ENCODE measurements at places on chromosomes 2 and 18.
A peak's percentile ranks its signal among the peaks of the same experiment; 100 is the strongest.

- no peak for DNase-seq
Measured at GRCh38 chr2:165905854-165906253, 47.7 kb downstream of the TTC21B start.

GRCh38 chr18:45121146-45121545 lies 440.5 kb downstream of the SETBP1 start:
- no peak for DNase-seq

GRCh38 chr18:45974088-45974536 lies 7.0 kb upstream of the EPG5 start:
- peak; percentile 66 for DNase-seq

DNA sequence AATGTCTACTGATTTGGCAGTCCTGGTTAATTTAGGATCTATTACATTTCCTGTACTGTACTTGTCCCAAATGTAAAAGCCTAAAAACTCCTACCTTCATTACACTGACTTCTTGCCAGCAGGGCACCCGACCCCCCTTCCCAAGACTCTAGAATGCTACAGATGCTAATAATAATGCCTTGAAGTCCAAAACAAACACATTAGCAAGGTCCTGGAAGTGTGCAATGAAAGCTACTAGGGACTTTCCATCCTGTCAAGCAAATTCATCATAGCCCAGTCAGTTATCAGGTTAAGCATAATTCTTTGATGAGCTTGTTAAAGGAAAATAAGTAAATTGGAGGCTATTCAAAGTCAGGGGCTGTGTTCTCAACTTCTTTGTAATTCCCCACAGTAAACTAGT lies 115.3 kb upstream of the RBBP8 start:
- no peak for DNase-seq

DNA sequence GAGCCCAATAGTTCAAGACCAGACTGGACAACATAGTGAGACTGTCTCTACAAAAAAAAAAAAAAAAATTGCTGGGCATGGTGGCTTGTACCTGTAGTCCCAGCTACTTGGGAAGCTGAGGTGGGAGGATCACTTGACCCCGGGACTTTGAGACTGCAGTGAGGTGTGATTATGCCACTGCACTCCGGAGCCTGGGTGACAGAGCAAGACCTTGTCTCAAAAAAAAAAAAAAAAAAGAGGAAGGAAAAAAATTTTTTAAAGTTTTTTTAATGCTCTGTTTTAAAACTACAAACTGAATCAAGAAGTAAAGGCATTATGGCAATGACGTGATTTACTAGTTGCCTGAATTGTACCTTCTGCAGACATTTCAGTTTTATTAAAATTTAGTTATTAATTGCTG lies 54.5 kb upstream of the ZDBF2 start:
- no peak for DNase-seq

DNA sequence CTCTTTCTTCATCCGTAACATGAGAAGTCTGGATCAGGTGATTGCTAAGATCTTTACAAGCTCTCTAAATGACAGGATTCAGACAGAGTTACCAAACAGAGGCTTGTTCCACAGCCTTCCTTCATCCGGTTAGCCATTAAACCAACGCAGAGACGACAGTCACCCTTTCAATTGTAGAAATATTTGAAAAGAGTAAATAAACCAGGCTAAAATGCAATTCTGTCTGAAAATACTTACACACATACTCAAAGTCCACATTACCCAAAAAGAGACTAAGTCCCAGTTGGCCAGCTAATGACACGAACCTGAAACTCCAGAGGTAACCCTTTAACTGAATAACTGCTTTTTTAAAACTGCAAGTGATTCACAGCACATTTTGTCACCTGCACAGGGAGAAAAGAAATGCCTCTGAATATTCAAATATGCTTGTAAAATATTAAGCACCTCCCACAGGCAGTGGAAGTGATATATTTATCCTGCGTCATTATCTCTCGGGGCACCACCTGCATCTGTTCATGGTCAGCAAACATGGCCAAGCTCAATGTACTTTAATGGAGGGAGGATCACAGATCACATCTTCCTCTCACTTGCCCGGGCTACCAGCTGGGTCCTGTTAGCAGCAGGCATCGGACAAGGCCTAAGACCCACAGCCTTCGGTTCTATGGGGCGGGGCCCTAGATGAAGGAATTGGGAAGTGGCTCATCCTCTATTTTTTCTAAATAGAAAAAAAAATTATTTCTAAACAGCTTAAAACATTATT lies 38.8 kb upstream of the DNER start:
- DNase-seq, result no peak

GRCh38 chr2:227098162-227098515 lies 65.9 kb downstream of the COL4A4 start:
- no peak for DNase-seq

GRCh38 chr2:44774826-44775492 lies 166.5 kb upstream of the SIX3 start:
- peak; percentile 14 for DNase-seq

DNA sequence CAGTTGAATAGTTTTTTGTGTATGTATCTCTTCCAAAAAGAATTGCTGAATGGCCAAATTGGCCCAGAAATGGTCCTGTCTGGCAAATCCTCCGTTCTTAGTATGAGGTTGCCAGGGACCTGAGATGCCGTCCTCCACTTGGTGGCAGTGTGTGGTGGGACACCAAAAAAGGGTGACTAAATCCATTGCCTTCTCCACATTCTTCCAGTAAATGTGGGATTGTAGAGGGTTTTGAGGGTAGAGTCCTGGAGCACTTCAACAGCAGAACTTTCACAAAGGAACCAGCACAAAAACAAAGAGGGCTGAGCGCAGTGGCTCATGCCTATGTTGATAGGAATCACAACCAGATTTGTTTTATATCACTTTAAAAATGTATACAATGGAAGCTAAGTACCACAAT lies 199.9 kb downstream of the BCL2 start:
- no peak for DNase-seq

GRCh38 chr18:24417480-24417879 lies 9.0 kb upstream of the IMPACT start:
- DNase-seq, result no peak

GRCh38 chr2:28522481-28522880 lies 26.6 kb downstream of the PLB1 start:
- DNase-seq, result no peak

DNA sequence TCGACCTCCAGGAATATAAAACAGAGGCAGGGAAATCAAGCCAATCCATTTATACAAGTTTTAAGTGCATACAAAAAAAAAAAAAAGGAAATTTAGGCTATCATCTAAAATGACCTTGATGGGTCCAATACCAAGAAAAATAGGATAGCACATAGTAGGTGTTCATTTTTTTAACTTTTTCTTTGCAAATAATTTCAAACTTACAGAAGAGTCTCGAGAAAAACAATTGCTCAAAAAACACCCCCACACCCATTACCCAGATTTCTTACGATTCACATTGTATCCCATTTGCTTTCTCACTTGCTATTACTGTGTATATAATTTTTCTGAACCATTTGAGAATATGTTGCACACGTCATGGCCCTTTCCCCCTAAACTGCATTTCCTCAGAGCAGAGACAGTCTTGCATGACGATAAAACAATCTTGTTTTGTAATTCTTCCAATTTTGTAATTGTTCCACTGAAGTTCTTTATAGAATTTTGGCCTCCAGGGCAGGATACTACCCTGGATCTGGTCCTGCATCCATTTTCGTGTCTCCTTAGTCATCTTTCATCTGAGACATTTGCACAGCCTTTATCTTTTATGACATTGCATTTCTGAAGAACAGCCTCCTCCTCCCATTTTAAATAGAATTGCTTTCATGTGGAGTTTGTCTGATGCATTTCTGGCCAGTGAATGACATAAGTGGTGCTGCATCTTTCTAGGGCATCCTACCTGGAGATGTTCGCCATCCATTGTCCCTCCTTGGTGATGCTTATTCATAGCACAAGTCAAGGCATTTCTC lies 68.9 kb downstream of the CYB5A start:
- no peak for DNase-seq

- DNase-seq, result no peak
Measured at GRCh38 chr2:179963626-179964025, 43.5 kb downstream of the CWC22 start.

DNA sequence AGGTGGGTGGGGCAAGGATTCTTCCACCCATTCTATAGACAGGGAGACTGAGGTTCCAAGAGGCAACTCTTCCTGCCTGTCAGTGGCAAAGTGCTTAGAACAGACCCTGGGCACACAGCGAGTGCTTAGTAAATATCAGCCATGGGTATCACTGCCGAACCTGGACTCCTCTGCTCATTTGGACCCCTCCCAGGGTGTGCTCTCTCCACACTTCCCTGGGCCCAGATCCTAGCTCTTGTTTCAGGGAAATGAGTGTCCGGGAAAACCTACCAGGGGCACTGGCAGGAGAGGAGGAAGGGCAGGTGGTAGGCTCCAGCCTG lies 136.3 kb downstream of the CYP26B1 start:
- DNase-seq, result no peak

DNA sequence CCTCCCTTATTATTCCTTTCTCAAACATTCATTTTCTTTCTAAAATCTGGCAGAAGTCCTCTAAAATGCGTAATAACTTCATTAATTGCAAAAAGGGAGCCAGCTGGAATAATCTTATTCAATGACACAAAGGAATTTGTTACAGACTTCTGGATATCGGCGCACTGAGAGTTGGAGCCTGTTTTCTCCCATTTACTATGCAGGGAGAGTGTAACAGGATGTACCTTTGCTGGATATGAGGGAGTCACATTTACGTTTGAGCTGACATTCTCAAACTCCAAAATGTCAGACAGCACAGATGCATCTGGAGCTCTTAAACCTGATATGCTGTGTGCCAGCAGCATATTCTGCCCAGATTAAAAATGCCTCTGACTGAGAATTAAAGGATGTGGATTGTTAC lies 275.3 kb downstream of the TMX3 start:
- DNase-seq, result no peak

DNA sequence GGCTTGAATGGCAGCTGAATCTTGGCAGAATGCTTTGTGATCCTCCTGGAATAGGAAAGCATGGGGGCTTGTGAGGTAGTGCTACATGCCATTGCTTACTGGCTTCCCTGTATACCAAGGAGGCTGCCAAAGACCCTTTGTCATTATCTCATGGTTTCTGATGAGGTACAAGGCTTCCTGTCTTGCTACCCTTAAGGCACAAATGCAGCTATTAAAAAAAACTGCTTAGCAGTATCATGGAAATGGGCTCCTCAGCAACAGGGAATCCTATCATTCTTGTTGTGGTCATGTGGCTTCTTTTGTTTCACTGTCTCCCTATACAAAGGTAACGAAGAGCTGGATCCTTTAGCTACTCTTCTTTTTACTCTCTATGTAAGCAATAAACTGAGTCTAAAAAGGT lies 6.6 kb upstream of the KANSL1L start:
- no peak for DNase-seq

DNA sequence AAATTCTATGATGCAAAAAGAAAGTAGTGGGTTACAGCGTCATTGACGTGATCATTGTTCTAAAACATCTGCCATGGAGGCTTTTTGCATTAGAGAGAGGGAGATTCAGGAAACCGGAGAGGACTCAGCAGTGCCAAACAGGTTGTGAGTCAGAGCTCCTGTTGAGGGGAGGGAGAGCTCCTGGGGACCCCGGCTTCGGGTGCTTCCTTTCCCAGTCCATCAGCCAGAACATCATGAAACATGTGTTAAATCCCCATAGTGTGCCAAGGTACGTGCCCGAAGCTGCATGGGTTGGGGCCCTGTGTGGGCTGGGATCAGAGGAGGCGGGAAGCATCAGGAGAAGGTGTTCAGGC lies 791 bp upstream of the CYRIA start:
- DNase-seq, result no peak

DNA sequence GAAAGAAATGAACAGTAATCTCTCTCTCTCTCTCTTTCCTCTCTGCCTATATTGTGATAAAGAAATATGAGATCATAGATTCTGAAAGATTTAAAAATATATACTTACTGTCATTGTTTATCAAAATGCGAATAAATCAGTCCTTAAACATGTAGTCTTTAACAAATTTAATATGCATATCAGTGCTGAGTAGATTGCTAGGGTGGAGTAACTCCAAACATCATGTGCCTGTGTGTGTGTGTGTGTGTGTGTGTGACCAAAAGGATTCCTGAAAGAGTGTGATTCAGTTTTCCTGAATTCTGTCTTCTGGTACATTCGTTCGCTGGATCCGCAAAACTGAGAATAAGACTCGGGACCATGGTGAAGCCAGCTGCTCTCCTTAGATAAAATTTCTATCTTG lies 24.0 kb upstream of the DSEL start:
- no peak for DNase-seq

GRCh38 chr18:48850822-48851598 lies 99.8 kb downstream of the SMAD7 start:
- no peak for DNase-seq

- DNase-seq, result no peak
Measured at GRCh38 chr18:41783065-41783818, 171.8 kb upstream of the PIK3C3 start.

GRCh38 chr2:179612591-179613298 lies 248.7 kb downstream of the ZNF385B start:
- no peak for DNase-seq

- DNase-seq, result peak; percentile 44
Measured at GRCh38 chr18:22846088-22846683, 86.9 kb upstream of the RBBP8 start.

GRCh38 chr2:929925-930324 lies 20.7 kb upstream of the SNTG2 start:
- DNase-seq, result no peak

- DNase-seq, result no peak
Measured at GRCh38 chr2:239438995-239439753, 38.4 kb upstream of the HDAC4 start.

GRCh38 chr2:157258520-157259326 lies 1.2 kb downstream of the GALNT5 start:
- no peak for DNase-seq

- DNase-seq, result no peak
Measured at GRCh38 chr2:151166410-151166809, 95.3 kb downstream of the RBM43 start.

- DNase-seq, result no peak
Measured at GRCh38 chr18:38579764-38580163, 1014.2 kb upstream of the CELF4 start.

- peak; percentile 13 for DNase-seq
Measured at GRCh38 chr2:148658807-148659722, 14.5 kb downstream of the EPC2 start.

DNA sequence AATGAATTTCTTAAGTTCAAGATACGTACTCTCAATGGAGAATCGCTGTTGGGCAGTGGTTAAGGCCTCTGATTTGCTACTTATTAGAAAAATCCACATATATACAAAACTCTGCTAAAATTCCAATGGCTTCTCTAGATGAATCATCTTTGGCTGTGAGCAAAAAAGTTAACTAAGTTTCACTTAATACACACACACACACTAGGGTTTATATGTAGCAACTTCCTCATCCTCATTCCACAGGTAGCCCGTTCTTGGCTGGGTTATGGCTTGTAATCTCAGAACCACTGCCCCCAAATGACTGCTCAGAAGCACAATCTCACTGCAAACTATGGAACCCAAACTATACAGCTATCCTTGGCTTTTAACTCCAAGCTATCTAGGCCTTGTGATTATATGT lies 99.7 kb downstream of the SMAD2 start:
- no peak for DNase-seq

GRCh38 chr2:100417711-100418124 lies 250 bp upstream of the CHST10 start:
- DNase-seq, result no peak

Measured in DMS153 (cell line).